ENCODE measurements at places on chromosomes 6 and 20. TPM values are rescaled to one million over a fixed set of nuclear protein-coding genes. Genes with fewer than 3 reads are reported as not detected.

PPIL1 gene
- 53.2 TPM for total RNA-seq

RAMACL gene
- 1.7 TPM for total RNA-seq

BPI gene
- total RNA-seq = not detected

GRCh38 chr6:42040856-42041480, 9.4 kb upstream of the TAF8 start:
- no peak for DNase-seq

GRCh38 chr20:10800288-10800687, 126.5 kb upstream of the JAG1 start:
- DNase-seq = no peak

GRCh38 chr6:36126553-36127458, 3.5 kb upstream of the MAPK13 start:
- DNase-seq = no peak

GRCh38 chr20:59376998-59377397, 76.6 kb downstream of the EDN3 start:
- no peak for DNase-seq

GRCh38 chr6:128574402-128574801, 54.0 kb upstream of the PTPRK start:
- DNase-seq = no peak

DNA sequence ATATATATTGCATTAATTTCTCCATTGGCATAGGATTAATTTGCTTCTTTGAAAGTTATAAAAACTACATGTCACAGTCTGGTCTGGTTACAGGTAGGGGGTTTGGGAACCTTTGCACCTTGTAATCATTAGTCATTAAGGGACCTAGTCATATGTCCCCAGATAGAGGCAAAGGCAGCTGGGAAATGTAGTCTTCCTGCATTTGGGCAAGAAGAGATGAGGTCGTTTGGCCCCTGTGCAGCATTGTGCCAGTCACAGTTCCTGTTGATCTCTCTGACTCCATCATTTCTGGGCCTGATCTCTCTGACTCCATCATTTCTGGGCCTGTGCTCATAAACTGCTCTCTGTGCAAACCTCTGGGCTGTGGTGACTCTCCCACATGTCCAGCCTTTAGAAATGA, 73.2 kb downstream of the BCKDHB start:
- no peak for DNase-seq

DNA sequence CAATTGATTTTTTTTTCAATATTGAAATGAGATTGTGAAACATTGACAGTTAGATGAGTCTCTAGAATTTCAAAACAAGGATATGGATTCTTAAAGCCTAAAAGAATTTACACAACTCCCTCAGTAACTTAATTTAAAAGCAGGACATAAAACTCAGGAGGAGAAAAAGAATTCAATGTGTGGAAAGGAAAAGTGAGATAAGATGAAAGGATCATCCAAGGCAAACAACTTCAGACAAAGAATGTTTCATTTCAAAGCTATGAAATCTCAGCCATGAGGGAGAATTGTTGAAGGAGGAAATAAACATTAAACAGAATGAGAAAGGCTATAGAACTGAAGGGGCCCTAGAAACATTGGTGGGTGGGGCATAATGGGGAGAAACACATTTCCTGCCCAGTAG, 191.7 kb upstream of the NOX3 start:
- no peak for DNase-seq

- no peak for DNase-seq
Observed at GRCh38 chr20:35223941-35224340, 2.5 kb upstream of the MMP24 start.

DNA sequence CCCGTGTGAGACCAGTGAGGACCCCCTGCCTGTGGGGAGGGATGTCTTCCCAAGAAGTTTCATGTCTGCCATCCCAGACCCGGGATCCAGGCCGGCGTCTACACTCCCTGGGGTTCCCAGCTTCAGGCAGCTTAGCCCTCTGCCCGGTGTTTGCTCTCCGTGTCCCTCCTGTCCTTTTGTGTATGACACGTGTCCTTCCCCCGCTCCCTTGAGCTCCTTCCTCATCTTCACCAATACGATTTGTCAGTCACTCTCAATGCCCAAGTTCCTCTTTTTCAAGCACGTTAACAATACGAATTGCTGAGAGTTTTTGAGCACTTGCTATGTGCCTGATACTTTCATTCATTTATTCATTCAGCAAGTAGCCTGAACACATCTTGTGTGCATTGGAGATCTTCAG, 115.6 kb upstream of the PTPN1 start:
- DNase-seq = no peak
